NCI-H1092 treated with DMSO at 0.1 percent for 48 hours (cell line): ENCODE measurements at places on chromosomes 6 and 20.

GRCh38 chr20:20593447-20594170, 118.8 kb downstream of the RALGAPA2 start:
- peak; percentile 80 for DNase-seq

DNA sequence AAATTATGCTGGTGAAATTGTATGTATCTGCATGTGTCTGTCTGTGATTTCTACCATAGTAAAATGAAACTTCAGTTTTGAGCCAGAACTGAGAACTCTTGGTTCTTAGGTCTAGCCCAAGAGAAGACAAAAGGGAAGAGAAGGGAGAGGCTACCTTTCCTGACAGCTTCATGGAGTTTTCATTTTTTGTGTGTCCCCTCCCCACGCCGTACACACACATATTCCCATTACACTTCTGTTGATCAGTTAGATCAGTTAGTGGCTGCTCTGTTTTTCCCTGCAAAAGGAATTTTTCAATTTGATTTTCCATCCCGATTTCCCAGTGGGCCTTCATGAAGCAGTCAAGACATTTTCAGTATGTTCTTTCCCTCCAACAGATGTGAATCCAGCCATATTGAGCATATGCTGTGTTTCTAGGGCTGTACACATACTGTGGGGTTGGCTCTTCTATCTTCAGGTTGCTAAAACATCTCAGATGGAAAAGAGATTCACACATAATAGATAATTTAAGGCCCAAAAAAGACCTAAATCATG, 52.5 kb downstream of the HIVEP1 start:
- no peak for DNase-seq

DNA sequence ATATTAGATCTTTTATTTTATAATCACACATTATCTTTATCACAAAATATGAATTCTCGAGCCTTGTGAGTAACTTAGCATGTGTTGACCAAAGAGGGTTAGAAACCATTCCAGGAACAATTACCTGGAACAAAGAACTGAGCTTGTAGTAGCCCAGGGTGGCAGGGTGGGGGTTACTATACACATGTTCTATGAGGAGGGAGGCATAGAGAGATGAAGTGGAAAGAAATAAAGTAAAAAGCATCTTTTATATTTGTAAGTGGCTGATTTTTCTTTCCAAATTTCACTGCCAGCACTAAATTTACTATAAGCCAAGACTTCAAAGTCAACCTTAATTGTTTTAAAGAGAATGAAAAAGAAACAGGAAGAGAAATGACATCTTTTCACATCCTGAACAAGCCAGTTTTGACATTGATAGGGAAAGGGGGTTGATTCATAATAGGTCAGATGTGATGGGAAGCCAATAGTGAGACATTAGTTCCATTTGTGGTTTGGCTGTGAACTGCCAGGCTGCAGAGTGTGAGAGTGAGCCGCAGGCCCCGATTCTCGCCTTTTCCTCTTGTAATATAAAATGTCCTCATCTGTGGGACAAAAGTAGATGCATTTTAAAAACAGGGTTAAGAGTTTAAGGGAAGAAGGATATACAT, 52.7 kb upstream of the MYB start:
- DNase-seq: no peak

GRCh38 chr6:46366190-46366900, 124.9 kb downstream of the RCAN2 start:
- no peak for DNase-seq

GRCh38 chr6:40308533-40309306, 278.4 kb downstream of the LRFN2 start:
- peak; percentile 49 for DNase-seq

DNA sequence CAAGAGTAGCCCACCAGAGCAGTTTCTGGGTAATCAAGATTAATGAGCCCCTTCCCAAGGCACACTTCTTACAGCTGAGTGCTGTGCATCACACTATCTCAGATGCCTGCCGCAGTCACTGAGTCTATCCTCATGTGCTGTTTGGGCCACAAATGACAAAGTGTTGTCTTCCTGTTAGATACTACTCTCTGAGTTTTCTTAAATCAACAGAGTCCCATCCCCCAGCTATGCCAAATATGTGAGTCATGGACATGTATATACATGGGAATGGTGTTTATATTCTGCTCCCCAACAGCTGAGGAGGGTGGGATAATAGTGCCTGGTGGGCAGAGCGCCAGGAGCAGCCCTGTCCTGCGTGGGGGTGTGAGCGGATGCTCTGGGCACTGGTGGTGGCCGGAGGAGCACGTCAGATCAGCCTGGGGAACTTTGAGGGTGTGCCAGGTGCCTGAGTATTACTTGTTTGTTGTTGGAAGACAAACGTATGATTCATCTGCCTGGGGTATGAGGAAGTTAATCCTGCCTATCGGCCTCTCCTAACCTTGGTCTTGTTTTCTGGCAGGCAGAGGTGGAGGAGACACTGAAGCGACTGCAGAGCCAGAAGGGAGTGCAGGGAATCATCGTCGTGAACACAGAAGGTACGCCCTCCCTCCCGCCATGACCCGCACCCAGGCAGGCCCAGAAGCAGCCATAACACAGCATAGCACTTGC, 9.6 kb downstream of the DYNLRB1 start:
- no peak for DNase-seq

- DNase-seq: no peak
Measured at GRCh38 chr20:10936786-10937185, 263.0 kb upstream of the JAG1 start.

DNA sequence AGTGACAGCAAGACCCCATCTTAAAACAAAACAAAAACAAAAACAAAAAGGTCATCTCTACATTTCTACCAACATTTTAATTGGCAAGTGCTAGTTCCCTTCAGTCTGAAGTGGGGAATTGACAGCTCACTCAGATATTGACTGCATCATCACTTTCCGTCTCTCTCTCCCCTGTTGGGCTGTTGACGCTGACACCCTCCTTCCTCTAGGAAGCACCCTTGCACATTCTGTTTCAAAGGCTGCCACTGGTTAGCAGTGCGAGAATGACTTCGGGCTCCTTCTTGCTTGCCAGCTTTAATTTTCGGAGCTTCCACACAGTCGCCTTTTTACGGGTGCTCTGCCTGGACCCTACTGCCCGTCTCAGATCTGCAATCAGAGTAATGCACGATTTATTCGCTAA, 96.6 kb upstream of the INSM1 start:
- DNase-seq: no peak

DNA sequence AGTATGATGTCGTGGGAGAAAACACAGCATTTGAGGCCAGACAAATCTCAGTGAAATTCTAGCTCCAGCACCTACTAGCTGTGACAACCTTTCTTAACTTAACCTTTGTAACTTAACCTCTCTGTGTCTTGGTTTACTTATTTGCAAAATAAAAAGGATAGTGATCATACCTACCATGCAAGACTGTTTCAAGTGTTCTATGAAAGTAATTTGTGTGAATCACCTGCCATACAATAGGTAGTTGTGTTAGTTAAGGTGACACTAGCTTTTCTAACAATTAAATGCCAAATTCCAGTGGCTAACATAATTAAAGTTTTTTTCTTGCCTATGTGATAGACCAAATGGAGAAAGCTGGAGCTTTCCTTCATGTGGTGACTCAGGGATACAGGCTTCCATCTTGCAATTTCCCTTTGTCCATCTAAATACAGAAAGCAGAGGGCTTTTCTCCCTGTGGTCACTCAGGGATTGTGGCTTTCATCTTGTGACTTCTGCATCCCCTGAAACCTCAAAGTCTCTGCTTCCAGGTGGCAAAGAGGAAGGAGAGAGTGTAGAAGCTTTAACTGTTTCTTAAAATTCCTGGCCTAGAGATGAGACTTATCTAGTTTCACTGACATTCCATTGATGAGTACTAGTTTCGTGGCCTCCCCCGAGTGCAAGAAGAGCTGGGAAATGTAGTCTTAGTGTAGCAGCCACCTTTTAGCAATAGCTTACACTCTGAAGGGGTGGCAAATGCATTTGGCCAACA, 311.4 kb downstream of the CLIC5 start:
- no peak for DNase-seq

DNA sequence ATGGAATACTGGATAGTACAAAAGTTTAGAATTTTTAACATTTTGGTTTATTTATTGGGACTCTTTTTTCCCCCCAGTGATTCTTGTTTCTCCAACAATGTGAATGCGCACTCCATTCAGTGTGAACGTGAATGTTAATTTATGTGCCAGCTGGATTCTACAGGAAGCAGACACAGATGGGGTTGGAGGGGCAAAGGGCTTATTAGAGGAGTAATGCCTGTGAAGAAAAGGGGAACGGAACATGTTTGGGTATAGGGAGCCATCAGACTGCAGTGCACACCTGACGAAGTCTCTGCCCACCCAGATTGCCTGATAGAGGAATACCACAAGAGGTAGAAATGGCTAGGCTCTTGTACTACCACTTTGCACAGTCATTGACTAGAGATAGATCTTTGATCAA, 48.2 kb downstream of the PTPRA start:
- no peak for DNase-seq

- DNase-seq: no peak
Measured at GRCh38 chr6:116996842-116997241, 119.8 kb downstream of the RFX6 start.

GRCh38 chr6:163405412-163406309, 8.9 kb upstream of the QKI start:
- no peak for DNase-seq

DNA sequence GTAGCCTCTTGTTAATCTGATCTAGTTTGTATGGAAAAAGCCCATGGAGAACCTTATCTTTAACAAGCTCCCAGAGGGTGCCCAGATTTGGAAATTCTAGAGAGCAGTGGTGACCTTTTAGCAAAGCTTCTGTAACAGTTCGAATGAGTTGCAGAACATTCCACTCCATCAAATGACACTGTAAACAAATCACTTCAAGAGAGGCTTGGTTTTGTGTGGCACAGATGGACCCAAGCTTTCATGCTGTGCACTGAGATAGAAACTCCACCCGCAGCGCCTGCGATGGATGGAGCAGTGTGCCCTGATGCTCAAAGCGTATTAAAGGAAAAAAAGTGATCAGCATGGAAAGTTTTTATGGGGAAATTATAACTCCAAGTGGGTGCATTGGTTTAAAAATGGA, 55.1 kb upstream of the ISM1 start:
- DNase-seq: no peak

DNA sequence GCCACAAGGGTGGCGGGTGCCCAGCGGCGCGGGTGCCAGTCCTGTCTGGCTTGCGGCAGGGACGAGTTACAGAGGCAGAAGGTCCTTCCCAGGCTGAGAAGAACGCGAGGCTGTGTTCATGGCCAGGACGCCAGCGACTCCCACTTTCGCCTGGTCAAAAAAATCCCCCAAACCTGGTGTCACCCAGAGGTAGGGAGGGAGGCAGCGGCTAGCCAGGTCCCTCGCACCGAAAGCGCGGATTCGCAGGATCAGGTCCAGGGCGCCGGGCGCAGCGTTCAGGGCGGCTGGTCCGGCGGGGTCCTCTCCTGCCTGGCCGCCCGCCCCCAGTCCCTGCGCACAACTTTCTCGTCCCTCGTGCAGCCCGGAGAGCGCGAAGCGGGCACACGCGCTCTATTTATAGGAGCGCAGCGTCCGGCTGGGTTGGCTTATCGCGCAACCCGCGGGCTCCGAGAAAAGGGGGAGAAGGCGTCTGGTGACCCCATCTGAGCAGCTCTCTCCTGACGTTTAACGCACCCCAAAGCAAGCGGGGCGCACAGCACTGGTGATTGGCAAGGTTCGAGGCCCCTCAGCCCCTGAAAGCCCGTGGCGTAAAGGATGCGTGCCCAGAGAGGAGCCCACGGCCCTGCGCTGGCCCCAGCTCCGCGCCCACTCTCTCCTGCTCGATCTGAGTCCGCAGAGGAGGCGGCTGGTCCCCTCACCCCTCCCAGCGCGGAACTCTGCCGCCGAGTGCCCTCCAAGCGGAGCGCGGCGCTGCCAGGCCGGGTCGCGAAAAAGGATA, 519 bp downstream of the CBLN4 start:
- no peak for DNase-seq

DNA sequence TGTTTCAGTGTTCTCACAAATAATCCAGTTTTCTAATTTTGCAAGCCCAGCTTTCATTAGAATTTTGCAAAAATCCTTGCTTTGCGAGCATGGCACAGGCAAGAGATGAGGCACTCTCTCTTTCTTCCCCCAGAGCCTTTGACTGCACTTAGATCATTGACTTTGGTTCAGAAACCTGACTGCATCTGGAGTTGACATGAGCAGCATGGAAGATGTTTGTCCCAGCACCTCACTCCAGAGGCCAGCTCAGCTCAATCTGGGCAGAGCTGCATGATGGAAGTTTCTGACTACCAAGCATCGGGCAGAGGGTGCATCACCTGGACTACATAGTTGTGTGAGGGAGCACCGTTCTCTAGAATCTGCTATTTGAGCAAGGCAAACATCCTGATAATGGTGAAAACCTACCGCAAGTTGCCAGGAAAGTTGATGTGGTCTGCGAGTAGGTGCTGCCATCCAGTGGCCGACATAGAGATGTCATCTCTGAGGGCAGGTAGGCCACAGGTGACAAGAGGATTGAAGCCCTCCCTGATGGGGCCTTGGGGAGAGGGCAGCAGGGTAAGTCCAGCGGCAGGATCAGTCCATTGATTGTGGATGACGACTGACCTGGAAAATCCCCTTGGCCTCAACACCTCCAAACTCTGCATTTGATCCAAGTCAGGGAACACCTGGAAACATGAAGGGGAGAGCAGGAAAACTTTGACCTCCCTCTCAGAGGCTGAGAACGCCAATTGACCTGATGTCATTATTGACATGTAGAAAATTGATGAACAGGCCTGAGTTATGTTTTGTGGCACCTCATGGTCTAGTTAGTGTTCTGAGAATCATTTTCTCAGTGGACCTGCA, 3.8 kb upstream of the LPA start:
- DNase-seq: peak; percentile 51

GRCh38 chr20:11130554-11131166, 456.9 kb upstream of the JAG1 start:
- DNase-seq: no peak

DNA sequence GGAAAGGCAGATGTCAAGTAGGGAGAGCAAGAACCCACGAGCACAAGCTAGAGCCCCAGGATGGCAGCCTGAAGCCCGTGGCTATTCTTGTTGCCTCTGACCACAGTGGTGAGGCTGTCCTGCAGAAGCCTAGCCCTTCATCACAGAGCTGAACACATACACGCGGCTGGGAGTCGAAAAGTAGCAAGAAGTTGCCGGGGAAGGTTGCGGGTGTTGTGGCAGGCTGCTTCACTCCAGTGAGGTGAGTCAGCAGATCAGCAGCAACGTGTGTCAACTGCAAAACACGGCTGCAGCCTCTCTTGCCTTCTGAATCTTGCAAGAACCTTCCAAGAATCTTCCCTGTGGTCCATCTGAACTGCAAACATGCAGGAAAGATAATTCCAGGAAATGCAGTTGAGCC, 10.6 kb upstream of the STX16 start:
- no peak for DNase-seq
